ENCODE measurements at places on chromosomes 7 and 10. TPM values are rescaled to one million over a fixed set of nuclear protein-coding genes. Genes with fewer than 3 reads are reported as not detected.

GRCh38 chr7:26588511-26588910, 275.9 kb downstream of the SKAP2 start:
- no peak for ATAC-seq

DNA sequence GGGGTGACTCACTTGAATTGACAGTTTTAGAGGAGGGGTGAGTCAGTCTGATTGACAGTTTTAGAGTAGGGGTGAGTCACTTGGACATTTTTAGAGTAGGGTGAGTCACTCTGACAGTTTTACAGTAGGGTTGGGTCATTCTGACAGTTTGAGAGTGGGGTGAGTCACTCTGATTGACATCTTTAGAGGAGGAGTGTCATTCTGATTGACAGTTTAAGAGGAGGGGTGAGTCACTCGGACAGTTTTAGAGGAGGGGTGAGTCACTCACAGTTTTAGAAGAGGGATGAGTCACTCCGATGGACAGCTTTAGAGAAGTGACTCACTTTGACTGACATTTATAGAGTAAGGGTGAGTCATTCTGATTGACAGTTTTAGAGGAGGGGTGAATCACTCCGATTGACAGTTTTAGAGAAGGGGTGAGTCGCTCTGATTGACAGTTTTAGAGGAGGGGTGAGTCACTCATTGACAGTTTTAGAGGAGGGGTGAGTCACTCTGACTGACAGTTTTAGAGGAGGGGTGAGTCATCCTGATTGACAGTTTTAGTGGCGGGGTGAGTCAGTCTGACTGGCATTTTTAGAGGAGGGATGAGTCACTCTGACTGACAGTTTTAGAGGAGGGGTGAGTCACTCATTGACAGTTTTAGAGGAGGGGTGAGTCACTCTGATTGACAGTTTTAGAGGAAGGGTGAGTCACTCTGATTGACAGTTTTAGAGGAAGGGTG, 595.9 kb downstream of the DNAJB6 start:
- ATAC-seq: peak; percentile 66

DNA sequence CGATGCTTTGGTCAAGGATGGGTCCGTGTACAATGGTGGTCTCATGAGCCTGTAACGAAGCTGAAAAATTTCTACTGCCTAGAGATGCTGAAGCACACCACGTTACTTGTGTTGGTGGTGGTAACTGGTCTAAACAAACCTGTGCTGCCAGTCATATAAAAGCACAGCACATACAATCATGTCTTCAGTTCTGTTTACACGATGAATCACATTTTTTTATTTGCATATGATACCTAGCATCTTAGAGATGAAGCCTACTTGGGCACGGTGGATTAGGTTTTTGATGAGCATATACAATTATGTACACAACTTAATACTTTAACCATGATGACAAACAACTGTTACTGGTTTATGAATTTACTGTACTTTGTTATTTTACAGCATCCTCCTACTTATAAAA, 201.0 kb downstream of the ZMYND11 start:
- ATAC-seq: peak; percentile 34

- ATAC-seq: no peak
Measured at GRCh38 chr7:24833549-24833948, 76.3 kb upstream of the GSDME start.

DNA sequence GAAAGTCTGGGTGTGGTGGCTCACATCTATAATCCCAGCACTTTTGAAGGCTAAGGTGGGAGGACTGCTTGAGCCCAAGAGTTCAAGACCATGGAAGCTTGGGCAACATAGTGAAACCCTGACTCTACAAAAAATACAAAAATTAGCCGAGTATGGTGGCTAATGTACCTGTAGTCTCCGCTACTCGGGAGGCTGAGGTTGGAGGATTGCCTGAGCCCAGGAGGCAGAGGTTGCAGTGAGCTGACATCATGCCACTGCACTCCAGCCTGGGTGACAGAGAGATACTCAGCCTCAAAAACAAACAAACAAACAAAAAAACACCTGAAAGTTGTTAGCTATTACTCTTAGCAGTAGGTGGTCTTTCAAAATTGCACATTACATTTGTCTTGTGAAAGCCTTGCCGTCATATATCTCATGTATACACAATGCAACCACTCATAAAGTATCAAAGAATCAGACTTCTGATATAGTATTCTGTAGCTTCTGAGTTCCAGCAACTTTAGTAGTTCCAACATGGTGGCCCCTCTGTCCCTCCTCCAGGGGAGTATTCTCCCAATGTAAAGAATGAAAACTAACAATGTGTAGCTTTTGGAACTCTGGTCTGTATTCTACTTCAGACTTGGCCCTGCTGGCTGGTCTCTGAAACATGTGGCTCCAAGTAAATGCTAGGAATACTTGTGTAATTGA, 101.5 kb downstream of the ZNF92 start:
- no peak for ATAC-seq

- no peak for ATAC-seq
Measured at GRCh38 chr10:105063796-105064195, 422.7 kb downstream of the SORCS3 start.

Gene IDI2
- total RNA-seq: 0.26 TPM

Measured in activated T-helper 17 cell treated with anti-CD3 and anti-CD28 coated beads, Interleukin-2, amount 50 U/mL, for 72 hours (primary cell).